ENCODE measurements at places on chromosomes 6 and 20.

DNA sequence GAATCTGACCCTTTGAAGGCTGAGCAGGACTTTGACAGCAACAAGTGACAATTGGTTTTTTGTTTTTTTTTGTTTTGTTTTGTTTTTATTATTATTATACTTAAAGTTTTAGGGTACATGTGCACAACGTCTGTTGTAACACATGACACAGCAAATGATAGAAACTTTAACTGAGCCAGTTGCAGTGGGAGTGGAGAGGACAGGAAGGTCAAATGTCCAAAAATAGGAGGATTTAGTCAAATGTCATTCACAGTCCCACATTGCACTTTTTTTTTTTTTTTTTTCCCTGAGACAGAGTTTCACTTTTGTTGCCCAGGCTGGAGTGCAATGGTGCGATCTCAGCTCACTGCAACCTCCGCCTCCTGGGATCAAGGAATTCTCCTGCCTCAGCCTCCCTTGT lies 223.0 kb downstream of the HIVEP2 start:
- DNase-seq: no peak

DNA sequence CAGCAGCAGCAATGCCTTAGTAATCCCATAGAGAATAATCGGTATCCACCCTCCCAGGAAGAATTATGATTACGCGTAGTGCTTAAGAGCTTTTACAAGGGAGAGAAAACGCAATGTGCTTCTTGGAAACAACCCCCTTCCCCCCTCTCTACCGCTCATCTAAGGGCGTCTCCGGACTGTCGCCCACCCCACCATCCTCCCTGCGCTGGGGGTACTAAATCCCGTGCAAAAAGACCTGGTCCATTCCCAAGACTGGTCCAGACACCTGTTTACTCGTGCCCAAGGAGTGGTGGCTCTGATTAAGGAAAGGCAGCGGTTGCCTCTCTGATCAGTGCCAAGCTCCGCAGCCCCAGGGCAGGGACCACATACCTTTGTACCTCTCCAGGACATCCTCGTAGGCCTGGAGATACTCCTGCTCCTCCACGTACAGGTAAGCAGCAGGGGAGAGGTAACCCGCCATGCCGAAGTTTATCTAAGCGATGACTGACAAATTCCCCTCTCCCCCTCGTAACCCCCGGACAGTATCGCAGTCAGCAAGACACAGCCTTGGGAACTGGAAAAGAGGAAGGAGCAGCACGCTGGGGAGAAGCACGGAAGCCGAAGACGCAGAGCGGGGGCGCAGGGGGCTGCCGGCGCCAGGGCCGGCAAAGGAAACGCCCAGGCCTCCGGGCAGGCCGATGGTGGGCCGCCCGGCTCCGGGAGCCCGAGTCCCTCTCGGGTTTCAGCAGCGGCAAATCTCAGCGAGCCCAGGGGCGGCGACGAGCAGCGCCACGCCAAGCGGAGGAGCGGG lies 112.0 kb upstream of the BEND6 start:
- no peak for DNase-seq

DNA sequence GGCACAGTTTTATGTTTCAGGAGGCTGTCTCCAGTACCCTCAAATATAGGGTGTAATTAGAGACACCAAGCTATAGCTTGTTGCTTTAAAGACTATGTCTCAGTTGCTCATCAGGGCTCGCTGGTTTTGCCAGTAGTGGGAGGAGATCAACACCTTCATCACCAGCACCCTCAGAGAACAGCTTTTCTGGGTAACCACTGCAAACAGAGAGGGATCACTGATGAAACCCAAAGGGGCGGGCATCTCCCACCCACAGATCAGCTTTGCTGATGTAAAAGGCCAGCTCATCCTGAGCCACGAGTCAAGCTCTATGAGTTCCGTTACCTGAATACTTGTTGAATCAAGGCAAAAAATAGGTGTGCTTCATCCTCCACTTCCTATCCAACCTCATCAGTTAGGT lies 187.7 kb downstream of the AIG1 start:
- DNase-seq: no peak

DNA sequence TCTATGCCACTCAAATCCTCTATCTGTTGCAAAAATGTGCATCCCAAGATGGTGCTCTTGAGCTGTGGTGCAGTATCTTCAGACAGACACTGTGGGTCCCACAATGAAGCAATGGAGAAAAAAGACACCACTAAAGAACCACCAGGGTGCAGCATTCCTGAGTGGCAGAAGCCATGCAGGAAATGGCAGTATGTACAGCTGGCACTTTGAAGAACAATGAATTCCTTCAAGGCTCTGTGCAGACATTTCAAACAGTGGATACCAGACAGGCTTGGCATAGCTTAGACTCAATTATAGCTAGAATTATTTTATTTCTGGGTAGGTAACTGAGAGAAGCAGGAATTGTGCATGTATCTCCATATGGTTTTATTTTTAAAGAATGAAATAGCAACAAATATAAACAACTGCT lies 24.0 kb upstream of the HDAC2 start:
- DNase-seq: no peak

DNA sequence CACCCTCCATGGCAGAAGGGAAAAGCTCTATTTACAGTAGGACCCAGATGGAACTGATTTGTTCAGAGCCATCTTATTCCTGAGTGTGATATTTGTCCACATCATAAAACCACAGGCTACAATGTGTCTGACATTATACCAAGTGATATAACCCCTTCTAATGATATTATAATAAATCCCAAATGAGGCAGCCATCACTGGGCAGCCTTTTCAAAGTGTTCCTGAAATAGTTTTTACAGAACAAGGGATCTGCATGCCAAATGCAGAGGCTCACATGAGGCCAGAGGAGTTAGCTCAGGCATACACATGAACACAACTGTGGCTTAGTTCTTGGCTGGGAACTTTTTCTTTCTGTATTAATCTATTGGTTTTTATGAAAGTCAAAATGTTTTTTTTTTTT lies 207.7 kb downstream of the MAFB start:
- no peak for DNase-seq

- DNase-seq: no peak
Observed at GRCh38 chr6:152207915-152208714, 400.6 kb downstream of the ESR1 start.

DNA sequence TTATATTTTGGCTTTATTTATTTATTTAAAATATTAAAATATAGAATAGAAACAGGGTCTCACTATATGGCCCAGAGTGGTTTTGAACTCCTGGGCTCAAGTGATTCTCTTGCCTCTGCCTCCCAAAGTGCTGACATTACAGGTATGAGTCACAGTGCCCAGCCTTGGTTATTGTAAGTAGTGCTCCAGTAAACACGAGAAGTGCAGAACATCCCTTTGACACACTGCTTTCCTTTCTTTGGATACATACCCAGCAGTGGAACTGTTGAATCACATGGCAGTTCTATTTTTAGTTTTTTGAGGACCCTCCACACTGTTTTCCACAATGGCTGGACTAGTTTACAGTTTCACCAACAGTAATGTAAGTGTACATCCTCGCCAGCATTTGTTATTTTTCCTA lies 203.9 kb downstream of the PHF3 start:
- DNase-seq: no peak

DNA sequence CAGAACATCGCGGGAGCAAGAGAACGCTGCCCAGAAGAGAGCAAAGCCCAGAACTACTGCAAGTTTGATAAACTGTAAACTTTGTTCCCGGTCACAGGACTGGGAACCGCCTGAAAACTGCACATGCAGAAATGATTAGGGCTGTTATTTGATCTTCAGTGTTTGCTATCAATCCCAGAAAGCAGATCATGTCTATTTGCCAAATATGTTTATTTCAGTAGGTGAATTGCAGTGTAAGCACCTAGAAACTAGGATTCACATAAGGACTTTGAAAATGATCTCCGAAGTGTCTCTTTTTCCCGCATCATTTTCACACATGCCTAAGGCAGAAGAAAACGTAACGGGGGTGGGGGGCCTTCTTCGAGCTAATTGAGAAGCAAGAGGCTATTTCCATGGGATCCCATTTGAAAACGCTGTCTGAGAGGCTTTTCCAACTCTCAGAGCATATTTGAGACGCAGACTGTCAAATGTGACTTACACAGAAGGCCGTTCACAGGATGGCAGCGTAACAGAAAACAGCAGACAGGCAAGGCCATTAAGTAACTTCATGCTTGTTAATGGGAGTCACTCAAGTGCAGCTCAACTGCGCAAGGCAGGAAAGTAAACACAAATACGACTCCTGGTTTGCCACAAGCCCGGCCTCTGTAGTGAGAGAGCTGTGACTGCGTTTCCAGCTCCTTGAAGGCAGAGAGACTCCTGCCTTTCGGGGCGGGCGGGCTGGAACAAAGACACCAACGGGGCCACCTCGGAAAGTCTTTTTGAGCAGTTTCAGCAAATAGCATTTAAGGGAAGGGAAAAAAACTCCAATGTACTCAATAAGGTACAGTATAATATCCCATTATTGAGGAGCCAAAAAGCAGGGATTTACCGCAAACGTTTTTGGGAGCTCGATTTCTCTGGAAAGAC lies 144.7 kb upstream of the ZNF217 start:
- DNase-seq: no peak

- DNase-seq: no peak
Observed at GRCh38 chr6:154314084-154314483, 42.5 kb downstream of the IPCEF1 start.

DNA sequence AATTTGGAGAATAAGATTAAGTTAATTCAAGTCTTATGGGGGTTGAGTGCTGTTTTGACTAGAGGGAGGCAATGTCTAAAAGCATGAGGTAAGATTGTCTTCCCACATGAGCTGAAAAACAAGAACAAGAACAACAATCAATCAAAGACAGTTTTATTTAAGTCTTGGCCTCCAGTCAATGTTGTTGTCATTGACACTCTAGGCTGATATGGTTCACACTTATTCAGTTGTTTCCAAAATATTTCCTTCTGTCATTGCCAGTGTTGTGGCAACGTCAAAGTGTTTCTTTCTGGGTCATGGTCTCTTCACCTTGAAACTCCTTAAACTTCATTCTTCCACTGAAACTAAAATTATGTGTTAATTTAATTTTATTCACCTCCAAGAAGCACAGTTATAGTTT lies 72.4 kb downstream of the GRIK2 start:
- no peak for DNase-seq

GRCh38 chr6:21856456-21856825 lies 262.9 kb downstream of the SOX4 start:
- DNase-seq: no peak

DNA sequence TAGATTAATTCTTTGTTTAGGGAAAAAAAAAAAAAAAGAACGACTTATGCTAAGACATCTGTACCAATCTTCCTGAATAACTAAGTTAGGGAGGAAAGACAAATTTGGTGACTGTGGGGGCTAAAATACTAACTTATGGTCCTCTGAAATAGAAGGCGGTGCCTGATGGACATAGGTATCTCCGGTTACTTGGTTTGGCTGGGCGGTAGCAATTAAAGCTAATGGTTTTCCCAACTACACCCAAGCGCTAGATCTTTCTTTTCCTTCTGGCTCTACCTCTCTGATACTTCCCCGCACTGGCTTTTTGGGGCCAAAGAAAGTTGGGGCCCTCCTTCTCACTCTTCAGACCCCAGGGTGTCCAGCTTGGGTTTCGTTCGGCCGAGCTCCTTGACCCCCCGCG lies 1.0 kb upstream of the RBM24 start:
- DNase-seq: no peak

- no peak for DNase-seq
Observed at GRCh38 chr6:151425561-151425960, 26.4 kb downstream of the RMND1 start.

DNA sequence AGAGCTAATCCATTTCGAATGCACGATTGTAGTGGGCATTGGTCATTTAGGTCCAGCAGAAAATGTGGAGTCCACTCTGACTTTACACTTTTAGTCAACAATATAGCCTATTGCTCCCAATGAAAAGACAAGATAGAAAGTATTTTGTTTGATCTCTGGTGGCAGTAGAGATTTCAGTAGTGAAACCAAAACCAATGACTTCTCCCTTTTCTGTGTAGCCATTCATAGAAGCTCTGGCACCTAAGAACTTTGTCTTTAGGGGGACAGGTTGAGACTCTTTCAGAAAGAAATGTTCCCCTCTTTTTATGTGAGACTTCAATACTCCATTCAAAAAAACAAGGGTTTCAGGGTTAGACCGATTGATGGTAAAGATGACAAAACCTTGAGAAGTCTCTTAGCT lies 510.8 kb upstream of the POU3F2 start:
- no peak for DNase-seq

DNA sequence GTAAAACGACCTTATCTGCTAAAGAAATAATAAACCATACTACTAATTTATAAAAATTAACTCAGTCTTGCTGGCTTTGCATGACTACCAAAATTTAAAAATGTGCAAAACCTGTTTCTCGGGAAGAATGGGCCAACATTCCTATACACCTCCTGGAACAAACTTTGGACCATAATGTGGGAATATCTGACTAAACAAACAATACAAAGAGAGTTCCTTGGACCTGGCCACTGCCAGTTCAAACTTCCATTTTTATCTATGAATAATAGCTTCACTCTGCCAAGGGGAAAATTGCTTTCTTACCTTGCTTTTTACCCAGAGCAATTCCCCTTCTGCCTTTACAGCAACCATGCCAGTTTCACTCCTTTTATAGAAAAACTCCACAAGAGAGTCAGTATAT lies 38.7 kb upstream of the POU5F1 start:
- no peak for DNase-seq

- DNase-seq: no peak
Observed at GRCh38 chr20:14881518-14881917, 544.1 kb upstream of the FLRT3 start.

GRCh38 chr6:155245193-155245592 lies 18.6 kb upstream of the CLDN20 start:
- DNase-seq: no peak

GRCh38 chr20:20204256-20204655 lies 151.9 kb downstream of the CFAP61 start:
- no peak for DNase-seq

- DNase-seq: no peak
Observed at GRCh38 chr6:12967686-12968085, 251.1 kb downstream of the PHACTR1 start.

GRCh38 chr6:71400852-71401251 lies 112.2 kb downstream of the OGFRL1 start:
- DNase-seq: no peak

DNA sequence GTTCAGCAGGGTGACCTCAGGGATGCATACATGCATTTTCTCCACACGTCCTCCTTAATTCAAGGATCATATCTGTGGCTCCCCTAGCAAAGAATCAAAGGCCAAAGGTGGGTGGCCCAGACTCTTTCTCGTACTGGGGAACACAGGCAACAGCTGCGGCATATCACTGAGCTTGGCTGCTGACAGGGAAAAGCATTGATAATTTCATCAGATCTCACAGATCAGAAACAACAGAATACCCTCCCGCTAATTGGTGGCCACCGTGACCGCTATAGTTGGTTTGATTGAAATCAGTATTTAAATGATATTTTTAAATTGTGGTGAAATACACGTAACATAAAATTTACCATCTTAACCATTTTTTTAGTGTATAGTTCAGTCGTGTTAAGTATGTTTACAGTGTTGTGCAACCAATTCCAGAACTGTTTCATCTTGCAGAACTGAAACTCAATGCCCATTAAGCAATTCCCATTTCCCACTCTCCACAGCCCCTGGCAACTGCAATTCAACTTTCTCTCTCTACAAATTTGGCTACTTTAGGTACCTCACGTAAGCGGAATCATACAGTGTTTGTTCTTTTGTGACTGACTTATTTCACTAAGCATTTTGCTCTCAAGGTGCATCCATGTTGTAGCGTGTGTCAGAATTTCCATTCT lies 74.7 kb upstream of the TMEM170B start:
- no peak for DNase-seq
